ENCODE measurements at places on chromosomes 12 and 14.

- DNase-seq = no peak
These were observed 40.0 kb downstream of the FBXW8 start for GRCh38 chr12:116950628-116951325.

DNA sequence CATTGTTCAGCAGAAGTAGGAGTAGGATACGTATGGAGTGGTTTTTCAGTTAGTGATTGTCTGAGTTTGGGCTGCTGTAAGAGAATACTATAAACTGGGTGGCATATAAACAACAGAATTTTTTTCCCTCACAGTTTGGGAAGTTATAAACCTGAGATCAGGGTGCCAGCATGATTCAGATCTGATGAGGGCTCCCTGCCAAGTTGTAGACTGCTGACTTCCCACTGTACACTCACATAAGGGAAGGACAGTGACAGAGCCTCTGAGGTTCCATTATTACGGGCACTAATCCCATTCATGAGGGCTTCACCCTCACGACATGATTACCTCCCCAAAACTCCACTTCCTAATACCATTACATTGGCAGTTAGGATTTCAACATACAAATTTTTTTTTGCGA, 50.7 kb downstream of the ACSM4 start:
- no peak for DNase-seq

DNA sequence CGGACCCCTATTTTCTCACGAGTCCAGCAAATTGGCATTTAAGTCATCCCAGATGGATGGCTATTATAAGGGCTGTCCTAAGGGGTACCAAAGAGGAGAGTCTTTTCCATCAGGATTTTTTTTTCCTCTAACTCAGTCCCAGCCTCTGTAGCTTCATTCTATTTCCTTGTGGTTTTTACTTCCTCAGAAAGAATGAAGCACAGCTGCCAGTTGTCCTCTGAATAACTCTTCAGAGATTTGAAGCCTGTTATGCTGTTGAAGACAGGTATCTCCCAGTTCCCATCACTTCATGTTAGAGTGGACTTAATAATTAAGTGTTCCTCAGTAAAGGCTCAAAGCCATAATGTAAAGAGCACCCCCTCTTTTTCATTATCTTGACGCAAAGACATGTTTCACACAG, 48.5 kb upstream of the HOXC13 start:
- DNase-seq = no peak

GRCh38 chr12:92938638-92939037, 9.5 kb upstream of the EEA1 start:
- DNase-seq = no peak

DNA sequence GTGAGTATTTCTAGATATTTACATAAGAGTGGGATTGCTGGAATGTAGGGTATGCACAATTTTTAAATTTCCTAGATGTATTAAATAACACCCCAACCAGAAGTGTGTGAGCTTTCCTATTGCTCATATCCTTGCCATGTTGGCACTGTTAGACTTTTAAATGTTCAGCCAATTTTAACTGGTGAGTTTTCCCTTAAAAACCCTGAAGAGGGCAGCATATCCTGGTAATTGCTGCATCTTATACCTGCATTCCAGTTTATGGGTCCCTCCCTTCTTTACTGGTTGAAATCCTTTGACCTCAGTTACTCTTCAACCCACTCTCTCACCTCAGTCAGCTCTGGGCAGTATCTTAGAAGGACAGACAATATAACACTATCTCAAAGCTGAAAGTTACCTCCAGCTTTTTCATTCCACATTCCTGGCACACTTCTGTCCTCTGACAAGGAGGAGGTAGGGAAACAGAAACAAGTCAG, 270.6 kb downstream of the PAWR start:
- no peak for DNase-seq

GRCh38 chr12:86551146-86551571, 295.0 kb upstream of the MGAT4C start:
- DNase-seq = no peak

DNA sequence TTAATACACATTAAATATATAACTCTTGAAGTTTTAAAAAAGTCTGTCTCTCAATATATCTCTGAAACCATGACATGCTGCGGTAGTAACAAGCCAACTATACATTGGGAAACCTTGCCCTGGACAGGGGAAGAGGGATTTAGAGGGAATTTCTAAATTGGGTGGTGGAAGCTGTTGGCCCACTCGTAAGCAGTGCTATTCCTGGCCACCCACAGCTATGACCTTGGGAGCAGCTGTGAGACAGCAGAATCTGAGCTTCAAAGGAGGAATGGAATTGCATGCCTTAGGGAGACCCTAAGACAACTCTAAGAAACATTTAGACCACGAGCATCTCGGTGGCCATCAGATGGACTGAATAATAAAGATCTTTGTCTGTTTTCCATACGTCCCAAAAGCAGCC, 15.8 kb upstream of the GCH1 start:
- DNase-seq = no peak

DNA sequence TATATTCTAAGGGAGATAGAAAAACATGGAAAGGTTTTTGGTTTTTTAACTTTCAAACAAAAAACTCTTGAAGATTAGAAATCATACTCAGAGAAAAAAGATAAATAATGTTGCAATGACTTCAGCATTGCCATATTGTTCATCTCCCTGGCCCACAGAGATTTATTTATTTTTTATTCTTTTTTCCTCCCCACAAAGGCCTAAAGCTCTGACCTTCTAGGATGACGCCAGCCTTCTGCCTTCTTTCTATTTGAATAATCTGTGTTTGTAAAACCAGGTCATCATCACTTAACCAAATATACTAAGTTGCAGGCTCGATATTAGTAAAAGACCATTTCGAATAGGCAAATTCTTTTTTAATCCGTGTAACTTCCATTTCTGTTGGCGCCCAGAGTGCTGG, 4.4 kb upstream of the DCP1B start:
- no peak for DNase-seq

DNA sequence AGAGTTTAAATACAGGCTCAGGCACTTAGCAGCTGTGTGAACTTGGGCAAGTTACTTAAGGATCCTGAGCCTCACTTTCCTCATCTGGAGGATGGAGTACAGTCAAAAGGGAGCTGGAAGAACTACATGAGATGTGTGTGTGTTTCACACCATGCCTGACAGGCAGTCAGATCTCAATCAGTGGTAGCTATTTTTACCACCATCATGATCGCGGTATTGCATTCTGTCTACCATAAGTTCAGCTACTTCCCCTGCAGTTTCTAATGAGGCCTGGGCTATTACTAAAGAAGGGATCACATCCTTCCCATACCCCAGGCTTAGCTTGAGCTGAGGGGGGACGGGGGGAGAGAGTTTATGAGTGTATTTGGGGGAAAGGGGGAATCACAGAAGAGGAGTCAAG, 7.0 kb downstream of the AQP6 start:
- DNase-seq = no peak

GRCh38 chr12:114206525-114206924, 199.4 kb downstream of the TBX5 start:
- DNase-seq = no peak

- no peak for DNase-seq
These were observed 2.4 kb downstream of the CLEC12B start for GRCh38 chr12:10012630-10013330.

DNA sequence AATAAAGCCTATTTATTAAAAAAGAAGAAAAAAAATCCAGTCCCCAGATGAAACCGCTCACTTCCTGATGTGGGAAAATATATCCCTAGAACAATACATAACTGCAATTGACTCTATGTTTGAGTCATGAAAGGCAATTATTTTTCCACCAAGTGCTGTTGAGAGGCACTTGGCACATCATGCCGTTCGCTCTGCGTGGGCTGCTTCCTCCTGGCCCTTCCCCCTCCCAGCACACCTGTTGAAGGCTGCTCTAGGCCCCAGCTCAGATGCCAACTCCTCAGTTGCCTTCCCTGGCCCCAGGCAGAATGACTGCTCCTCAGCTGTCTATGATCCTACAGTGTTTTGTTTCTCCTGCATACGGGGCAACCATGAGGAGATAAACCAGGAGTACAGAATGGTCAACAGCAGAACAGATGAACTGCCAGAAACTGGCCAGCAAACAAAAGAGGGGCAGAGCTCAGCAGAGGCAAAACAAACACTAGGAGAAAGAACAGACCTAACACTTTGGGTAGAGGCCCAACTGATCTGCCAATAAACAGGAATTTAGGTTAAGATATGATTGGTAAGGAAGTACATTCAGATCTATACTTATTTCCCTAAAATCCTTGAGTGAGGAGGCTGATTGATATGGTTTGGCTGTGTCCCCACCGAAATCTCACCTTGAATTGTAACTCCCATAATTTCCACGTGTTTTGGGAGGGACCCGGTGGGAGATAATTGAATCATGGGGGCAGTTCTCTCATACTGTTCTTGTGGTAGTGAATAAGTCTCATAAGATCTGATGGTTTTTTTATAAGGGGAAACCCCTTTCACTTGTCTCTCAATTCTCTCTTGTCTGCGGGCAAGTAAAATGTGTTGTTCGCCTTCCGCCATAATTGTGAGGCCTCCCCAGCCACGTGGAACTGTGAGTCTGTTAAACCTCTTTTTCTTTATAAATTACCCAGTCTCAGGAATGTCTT, 58.6 kb downstream of the SLC38A1 start:
- no peak for DNase-seq

DNA sequence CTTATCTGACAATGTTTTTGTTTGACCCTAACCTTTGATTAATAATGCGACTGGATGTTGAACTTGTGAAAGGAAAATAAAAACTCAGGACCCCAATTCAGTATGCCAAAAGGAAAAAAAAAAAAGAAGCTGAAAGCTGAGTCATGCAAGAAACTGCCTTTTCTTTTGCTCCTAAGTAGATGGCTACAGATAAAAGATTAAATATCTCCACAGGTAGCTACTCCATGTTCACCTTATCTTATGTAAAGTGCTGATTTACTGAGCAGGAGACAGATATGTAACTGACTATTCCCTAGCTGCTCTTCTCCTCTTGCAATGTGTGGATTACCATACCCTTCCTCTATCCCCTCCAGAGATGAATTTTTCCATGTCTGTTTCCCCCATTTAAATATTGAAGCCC, 30.8 kb upstream of the TCL1B start:
- no peak for DNase-seq

DNA sequence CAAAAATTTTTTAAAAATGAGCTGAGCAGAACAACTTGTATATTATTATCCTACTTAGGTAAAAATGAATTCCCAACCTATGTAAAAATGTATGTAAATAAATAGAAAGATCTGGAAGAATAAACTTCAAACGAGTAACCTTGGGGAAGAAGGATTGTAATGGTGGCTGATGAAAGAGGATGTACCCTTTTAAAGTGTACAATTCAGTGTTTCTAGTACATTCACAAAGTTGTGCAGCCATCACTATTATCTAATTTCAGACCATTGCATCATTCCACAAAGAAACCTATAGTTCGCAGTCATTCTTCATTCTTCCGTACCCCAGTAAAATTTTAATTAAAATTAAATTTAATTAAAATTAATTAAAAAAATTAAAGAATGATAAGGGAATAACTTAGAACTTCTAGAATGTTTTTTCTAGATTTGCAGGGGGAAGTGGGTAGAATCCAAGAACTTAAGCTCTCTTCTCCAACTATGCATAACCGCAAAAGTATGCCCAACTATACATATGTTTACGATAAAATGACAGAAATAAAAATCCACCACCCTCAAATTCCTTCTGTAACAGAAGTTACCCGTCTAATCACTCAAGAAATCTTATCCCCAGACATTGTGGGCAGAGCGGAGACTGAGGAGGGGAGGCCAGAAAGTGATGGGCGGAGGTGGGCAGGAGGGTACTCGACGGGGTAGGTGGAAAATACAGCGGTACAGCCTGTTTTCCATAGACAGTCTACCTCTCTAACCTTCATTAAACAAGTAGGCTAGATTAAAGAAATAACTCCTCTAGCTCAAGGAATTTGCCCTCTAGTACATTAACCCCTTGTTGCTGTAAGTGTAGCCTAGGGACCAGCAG, 921 bp downstream of the DEPDC4 start:
- DNase-seq = no peak

DNA sequence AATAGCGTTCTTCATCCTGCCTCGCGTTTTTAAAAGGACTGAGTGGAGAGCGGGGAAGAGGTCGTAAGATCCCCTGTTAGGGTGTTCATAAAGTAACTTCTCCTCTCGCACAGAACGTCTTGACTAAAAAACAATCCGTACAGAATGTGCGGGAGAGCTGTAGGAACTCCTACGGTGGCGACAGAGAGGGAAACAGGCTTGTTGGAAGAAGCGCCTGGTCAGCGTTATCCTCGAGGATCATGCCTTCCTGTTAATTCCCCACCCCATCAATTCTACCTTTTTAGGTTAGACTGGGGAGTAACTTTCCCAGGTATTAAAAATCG, 399 bp upstream of the WASHC4 start:
- DNase-seq = no peak

DNA sequence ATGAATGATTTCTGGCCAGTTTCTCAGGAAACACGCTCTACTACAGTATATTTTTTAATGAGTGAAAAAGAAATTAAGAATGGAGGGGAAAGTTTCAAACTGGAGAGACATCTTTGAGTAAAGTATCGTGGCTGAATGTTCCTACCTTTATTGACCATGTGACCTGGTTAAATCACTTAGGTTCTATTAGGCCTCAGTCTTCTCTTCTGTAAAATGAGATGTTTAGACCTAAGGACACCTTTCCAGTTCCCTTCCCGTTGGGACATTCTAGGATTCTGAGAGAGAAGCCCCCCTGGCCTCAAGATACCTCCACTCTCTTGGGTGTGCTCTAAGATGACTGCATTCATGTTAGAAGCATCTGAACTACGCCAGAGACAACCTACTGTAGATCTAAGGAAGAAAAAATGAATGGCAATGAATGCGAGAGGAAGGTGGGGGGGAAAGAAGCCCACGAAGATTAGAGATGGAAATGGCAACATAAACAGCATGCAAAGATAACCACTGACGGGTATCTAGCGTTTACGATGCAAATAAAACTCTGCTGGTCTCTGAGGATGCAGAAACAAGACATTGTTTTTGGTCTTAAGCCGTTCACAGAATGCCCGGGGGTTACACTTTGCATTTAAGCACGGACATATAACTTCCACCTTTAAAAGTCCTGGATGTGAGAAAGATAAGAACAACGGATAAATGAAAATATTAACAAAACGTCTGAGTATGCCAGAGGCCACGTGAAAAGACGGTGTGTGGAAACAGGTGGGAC, 599 bp upstream of the CPSF6 start:
- no peak for DNase-seq

Data from smooth muscle cell of the brain vasculature (primary cell).